ENCODE measurements at places on chromosomes 11 and 22.

GRCh38 chr11:69523453-69523852, 42.0 kb downstream of the LINC01488 start:
- no peak for DNase-seq

DNA sequence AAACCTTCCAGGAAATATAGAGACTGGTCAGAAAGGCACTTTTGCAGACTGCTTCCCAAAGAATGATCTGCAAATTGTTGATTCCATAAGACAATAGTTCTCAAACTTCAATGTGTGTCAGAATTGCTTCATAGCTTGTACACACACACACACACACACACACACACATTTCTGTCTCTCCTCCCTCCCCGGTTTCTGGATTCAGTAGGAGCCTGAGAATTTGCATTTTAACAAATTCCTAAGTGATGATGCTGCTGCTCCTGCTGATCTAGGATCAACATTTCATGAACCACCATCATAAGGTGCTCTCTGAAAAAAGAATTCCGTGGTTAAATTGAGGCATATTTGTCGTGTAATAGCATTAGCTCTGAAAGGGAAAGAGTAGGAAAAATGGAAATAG, 35.3 kb upstream of the FZD4 start:
- peak; percentile 72 for DNase-seq

- DNase-seq: no peak
Measured at GRCh38 chr11:112302226-112302868, 41.7 kb upstream of the PLET1 start.

GRCh38 chr11:13277768-13278608, at the start of gene BMAL1:
Gene BMAL1 (plus strand): TSS chr11:13277790. CDS start chr11:13354309, 76,519 bp downstream.
- DNase-seq: no peak

DNA sequence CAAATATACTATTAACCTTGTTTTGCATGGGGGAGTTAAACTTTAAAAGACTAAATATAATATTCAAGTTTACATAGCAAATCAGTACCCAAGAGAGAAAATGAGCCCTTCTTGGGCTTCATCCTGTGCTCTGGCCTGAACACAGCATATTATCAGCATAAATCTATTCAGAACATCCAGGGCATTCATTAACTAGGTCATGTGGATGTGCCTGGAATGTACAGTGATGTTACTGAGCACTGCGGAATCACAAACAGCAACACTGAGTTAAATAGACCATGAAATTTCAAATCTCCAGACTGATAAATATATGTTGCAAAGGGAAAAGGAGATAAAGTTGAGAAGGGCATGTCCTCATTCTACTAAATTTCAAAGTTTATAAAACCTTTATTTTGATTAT, 426.4 kb downstream of the AASDHPPT start:
- peak; percentile 80 for DNase-seq

GRCh38 chr11:63622323-63622722, 8.1 kb upstream of the PLAAT3 start:
- DNase-seq: no peak

- DNase-seq: peak; percentile 54
Measured at GRCh38 chr11:31643857-31644256, 134.3 kb downstream of the ELP4 start.

DNA sequence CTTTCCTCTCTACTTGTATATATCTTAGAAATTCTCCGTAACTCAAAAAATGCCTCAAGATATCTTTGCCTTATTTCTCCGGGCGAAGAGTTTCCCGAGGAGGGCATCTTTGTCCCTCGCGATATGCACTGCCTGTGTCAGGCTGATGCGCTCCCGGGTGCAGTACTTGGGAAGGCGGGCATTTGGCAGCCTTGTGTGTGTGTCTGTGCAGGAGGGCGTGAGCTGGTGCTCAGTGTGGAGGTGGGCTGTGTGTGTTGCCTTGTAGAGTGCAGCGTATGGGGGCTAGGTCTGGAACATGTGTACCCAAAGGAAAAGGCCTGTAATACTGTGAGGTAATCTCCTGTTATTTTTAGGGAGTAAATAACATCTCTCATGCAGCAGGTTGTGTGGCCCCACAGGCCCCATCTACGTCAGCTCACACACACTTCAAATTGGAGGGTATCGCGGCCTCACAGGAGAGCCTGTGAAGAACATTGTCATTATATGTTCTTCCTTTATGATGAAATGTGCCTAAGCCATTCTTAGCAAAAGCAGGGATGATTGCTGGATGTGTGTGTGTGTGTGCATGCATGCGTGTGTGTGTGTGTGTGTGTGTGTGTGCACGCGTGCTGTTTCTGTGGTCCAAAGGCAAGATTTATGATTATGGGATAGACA, 77.5 kb downstream of the KCNJ1 start:
- DNase-seq: no peak

DNA sequence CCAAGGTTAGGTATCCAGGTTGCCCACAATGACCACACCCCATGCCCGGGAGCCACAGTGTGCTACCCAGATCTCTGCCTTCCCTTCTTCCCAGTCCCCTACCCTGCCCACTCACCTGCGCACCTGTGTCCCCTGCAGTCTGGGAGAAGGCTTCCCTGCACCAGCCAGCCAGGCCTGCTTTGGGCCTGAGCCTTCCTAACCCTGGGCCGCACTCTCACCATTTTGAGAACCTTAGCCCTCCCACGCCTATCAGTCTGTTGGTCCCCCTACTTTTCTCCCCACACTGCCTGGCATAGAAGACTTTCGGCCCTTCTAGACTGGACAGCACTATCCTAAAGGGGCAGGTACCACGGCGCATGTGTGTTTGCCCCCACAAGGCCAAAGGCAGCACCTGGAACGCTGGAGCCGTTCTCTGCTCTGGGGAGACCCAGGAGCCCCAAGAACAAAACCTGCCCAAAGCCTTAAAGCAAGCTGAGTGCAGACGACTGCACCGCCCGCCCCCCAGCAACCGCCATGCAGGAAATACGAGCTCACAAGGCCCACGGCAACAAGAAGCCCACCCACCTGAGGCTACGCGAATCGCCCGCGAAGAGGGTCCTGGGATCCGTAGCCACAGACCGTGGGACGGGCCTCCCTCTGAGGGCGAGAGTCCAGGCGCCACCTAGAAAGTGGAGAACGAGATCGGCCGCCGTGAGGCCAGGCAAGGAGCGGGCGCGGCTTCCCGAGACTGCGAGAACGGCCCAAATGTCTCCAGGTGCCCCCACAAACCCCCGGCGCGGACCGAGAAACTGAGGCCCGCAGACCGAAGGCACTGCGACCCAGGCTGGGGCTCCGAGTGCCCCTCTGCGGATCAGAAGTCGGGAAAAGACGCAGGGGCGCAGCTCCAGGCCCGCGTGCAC, 546 bp downstream of the GNB1L start:
- peak; percentile 5 for DNase-seq

DNA sequence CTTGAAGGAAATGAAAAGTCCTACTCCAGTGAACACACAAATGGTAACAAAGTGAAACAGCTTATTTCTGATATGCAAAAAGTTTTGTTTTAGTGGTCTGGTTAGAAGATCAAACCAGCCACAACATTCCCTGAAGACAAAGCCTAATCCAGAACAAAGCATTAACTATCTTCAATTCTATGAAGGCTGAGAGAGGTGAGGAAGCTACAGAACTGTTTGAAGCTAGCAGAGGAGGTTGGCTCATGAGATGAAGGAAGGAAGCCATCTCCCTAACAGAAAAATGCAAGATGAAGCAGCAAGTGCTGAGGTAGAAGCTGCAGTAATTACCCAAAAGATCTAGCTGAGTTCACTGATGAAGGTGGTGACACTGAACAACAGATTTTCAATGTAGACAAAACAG, 168.4 kb downstream of the IGLL1 start:
- DNase-seq: no peak

- peak; percentile 60 for DNase-seq
Measured at GRCh38 chr11:72812967-72813739, 1.1 kb upstream of the ATG16L2 start.

GRCh38 chr11:63682066-63683021, 1.0 kb downstream of the RTN3 start:
- peak; percentile 12 for DNase-seq

All from ACHN (cell line).